ENCODE measurements at places on chromosomes 5 and 9.
A peak's percentile ranks its signal among the peaks of the same experiment; 100 is the strongest.

DNA sequence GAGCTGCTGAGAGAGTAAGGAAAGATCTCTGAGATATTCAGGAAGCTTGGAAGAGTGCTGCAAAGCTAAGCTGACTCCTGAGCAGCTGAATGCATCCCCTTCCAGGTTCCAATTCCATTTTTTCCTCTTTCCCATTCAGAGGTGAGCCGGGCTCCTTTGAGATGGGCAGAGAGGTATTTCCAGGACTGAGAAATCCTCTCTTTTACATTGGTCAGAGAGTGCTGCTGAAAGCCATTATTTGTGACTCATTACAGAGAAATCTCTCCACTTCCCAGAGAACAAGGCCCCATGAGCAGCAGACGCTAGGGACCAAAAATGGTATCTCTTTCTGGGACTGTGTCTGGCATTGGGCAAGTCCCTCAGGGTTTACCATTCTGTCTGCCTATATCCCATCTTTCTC lies 3.7 kb downstream of the MCTP1 start:
- DNase-seq, result no peak

GRCh38 chr9:73081979-73082657 lies 69.5 kb upstream of the ANXA1 start:
- no peak for DNase-seq

DNA sequence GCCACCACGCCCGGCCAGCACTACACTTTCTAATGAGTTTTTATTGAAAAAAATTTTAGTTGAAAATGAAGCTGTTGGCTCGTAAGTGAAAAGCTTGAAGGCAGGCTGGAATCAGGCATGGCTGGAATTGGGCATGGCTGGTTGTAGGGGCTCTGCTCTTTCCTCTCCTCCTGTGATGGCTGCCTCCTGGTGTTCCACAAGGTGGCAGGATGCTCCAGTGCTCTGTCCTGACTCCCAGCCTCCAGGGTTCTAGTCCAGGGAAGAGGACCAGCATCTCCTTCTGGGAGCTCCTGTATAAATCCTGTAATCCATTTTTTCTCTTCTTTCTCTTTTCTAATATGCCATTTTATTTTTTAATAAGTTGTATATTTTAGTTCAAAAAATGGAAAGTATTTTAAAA lies 57.2 kb upstream of the DHFR start:
- DNase-seq, result no peak

GRCh38 chr5:99061299-99061698 lies 132.5 kb upstream of the CHD1 start:
- no peak for DNase-seq

DNA sequence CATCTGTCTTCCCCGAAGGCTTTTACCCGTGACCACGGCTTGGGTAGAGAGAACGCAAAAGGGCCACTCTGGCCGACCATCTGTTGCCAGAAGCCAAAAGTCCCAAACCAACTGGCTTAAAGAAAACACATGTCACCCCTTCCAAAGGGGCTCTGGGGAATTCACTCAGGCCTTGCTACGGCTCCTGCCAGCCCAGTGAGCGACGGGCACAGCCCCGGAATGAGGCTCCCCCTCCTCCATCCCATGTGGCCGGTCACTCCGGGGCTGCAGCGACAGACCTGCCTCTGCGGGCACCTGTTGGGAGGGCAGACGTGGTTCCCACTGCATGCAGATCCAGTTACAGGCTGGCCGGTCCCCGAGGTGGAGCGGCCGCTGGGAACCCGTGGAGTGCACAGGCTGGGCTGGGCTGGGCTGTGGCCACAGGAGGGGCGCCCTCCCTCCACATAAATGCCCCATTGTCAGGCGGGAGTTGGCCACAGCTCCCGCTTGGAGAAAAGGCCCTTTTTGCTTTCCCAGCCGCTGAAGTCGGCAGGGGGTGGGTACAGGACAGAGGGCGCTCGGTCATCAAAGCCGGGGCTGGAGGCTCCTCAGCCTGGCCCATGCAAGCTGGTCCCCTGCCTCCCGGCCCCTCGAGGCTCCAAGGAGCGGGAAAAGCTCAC lies 19.9 kb downstream of the NOTCH1 start:
- no peak for DNase-seq

- no peak for DNase-seq
Measured at GRCh38 chr5:155794795-155795194, 532.2 kb upstream of the SGCD start.

GRCh38 chr9:138099803-138100598 lies 222.4 kb downstream of the CACNA1B start:
- DNase-seq, result no peak

GRCh38 chr9:124940894-124941678 lies at the start of gene GOLGA1:
Gene GOLGA1, minus strand, starts transcription at chr9:124941083. Its CDS starts 2,372 bp downstream, at chr9:124938711.
- DNase-seq, result peak; percentile 95

DNA sequence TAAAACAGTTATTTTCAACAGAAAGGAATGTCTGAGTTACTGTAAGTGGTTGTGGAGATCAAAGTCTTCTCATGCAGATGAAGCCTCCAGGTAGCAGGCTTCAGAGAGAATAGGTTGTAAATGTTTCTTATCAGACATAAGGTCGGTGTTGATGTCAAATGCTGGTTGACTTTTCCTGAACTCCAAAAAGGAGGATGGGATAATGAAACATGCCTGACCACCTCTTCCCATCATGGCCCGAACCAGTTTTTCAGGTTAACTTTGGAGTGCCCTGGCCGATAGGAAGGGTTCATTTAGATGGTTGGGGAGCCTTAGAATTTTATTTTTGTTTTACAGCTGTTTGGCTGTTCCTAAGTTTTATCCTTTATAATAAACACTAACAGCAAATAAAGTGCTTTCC lies 478.4 kb downstream of the ACTL7B start:
- no peak for DNase-seq

GRCh38 chr9:127380479-127380878 lies 16.5 kb upstream of the SLC2A8 start:
- DNase-seq, result no peak
